SK-N-SH (cell line): ENCODE measurements at places on chromosomes 6 and 20. TPM values are rescaled to one million over a fixed set of nuclear protein-coding genes. Genes with fewer than 3 reads are reported as not detected.
A peak's percentile ranks its signal among the peaks of the same experiment; 100 is the strongest.

CCDC170 gene
- polyA plus RNA-seq, result not detected in 2 replicates

DEFB132 gene
- polyA plus RNA-seq, result not detected in 2 replicates

DNA sequence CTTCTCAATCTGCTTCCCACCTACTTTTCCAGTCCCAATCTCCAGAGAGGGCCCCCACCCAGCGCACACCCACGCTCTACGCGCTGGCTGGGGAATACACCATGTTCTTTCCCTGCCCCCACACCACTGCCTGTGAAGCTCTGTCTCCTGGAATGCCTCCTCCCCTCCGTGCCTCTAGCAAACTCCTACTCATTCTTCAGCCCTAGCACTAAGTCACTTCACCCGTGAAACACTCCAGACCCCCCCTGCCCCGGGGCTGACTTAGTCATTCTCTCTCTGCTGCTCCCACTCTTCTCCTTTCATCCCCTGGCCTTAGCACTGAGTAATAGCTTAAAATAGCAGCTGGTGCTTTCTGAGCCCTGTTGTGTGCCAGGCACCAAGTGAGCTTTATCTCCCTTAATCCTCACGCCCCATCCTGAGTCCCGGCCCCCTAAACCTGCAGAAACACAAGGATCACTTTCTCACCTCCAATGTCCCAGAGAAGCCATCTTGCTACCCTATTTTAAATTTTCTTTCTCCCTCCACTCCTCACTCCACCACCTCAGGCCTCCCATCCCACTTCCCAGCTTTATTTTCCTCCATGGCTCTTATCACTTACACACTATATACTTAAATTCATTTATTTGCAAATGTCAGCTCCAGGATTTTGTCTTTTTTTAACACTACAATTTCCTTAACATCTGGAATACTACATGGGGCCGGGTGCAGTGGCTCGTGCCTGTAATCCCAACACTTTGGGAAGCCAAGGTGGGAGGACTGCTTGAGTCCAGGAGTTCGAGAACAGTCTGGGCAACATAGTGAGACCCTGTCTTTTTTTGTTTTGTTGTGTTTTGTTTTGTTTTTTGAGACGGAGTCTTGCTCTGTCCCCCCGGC is 6.3 kb upstream of the PARD6B start:
- H3K27me3 ChIP-seq, result no peaks in the 10 kb centered on the region
- H3K27ac ChIP-seq, result peak overlapping the region; percentile 66
- H3K36me3 ChIP-seq, result no peaks in the 10 kb centered on the region
- peak; percentile 47 for DNase-seq

- DNase-seq, result peak; percentile 59
- peak overlapping the region; percentile 80 for H3K4me3 ChIP-seq
These were observed 2.2 kb downstream of the HMGA1 start for GRCh38 chr6:34238585-34239499.

- no peaks in the 10 kb centered on the region for H3K4me1 ChIP-seq
- no peak overlapping the region for H3K27ac ChIP-seq
- H3K36me3 ChIP-seq, result no peaks in the 10 kb centered on the region
These were observed 19.6 kb downstream of the TFAP2A start for GRCh38 chr6:10395171-10395703.

TRIM10 gene
- polyA plus RNA-seq, result not detected in 2 replicates

SLC22A2 gene
- polyA plus RNA-seq, result not detected in 2 replicates

COL9A1 gene
- polyA plus RNA-seq, result 0.05 TPM in 1 of 2 replicates, not detected in the other

DNA sequence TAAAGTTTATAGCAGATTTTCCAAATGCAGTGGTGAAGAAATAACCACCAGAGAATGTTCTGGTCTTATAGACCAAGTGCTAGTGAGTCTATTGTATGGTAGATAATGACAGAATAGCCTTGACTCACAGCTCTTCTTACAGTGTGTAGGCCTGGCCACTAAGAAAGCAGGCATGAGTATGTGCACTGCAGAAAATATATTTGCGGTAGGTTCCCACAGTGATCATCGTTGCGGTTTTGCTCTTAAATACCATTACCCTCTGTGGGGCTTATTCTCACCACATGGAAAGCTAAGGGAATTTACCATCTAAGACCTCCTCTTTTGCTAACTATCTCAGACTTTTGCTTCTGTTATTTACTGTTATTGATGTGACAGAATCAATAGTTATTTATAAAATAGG is 212.3 kb upstream of the SYNDIG1 start:
- H3K4me1 ChIP-seq, result no peaks in the 10 kb centered on the region
- no peaks in the 10 kb centered on the region for H3K27me3 ChIP-seq
- DNase-seq, result no peak
- H3K27ac ChIP-seq, result no peak overlapping the region

- 0 out of 2 replicates have a peak, but pooled peaks cover 8% of the 10 kb centered on the region for H3K27me3 ChIP-seq
- no peak overlapping the region for H3K27ac ChIP-seq
- H3K36me3 ChIP-seq, result no peaks in the 10 kb centered on the region
- no peak overlapping the region for H3K4me3 ChIP-seq
These were observed 87.7 kb downstream of the CDH22 start for GRCh38 chr20:46220455-46221207.

DNA sequence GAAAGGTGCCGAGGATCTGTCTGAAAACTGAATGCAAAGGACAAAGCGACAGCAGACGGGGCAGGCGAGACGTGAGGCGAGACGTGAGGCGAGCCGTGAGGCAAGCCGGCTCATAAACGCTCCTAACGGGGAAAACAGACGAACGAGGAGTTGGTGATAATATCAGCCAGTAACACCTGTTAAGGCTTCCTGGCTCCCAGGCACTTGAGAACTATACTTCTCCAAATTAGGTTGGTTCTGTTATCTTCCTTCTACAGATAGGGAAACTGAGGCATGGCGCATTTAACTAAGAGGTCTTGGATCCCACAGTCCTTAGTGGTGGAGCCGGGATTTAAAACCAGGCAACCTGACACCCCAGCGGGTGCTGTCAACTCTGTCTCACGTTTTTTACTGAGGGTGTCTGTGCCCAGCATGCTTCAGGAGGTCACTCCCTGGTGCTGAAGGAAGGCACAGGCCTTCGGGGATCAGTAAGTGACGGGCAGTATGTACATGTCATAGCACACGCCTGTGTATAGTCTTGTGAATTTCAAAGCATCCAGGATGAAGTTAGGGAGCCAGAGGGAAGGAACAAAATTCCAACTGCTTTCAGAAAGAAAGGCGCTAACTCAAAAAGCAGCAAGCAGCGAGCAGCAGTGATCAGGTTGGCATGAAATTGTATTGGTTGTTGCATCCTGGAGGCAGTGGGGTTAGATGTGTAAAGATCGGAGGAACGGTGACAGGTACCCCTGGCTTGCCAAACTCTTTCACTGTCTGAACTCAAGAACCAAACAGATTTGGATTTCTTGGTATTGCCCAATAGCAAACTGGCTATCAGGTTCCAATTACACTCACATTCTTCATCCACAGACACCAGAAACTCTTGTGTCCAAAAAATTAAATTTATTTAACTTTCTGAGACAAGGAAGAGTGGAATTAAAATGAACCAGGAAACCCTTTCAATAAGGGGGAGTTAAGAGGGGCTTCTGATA is 318.7 kb downstream of the THBS2 start:
- no peaks in the 10 kb centered on the region for H3K27me3 ChIP-seq
- H3K4me1 ChIP-seq, result no peaks in the 10 kb centered on the region
- H3K4me3 ChIP-seq, result no peak overlapping the region

PAK5 gene
- polyA plus RNA-seq, result 0.03 and 0.06 TPM in 2 replicates

GRCh38 chr6:169370054-169370453 is 116.4 kb upstream of the THBS2 start:
- no peaks in the 10 kb centered on the region for H3K36me3 ChIP-seq
- no peak for DNase-seq
- no peaks in the 10 kb centered on the region for H3K27me3 ChIP-seq
- H3K4me3 ChIP-seq, result no peak overlapping the region
- no peaks in the 10 kb centered on the region for H3K4me1 ChIP-seq
- no peak overlapping the region for H3K27ac ChIP-seq

TMEM30A gene
- polyA plus RNA-seq, result 22.8 and 27.3 TPM in 2 replicates

DNA sequence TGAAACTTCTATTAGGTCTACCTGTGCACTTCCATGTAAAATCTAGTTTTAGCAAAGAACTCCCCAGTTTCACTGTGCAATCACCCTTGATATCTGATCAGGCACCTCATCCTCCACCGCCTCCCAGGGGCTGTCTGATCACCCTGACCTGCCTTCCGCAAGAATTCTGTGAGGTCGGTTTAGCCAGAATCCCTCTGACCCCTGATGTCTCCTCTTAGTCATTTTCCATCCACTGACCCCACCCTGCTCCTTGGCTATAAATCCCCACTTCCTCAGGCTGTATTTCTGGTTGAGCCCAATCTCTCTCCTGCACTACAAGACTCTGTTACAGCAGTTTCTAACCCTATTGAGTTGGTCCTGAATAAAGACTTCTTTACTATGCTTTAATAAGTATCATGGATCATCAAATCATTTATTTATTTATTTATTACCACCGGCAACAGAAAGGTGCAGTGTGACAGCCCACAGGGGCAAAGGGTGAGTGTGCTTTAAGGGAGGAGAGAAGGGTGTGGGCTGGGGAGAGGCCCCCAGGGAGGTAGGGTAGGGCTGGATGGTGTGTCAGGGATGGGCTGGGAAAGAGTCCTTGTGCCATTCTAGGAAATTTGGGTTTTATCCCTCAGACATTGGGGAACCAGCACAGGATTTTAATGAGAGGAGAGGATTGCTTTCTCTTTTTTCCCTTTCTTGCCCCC is 11.2 kb upstream of the SERPINB6 start:
- H3K4me1 ChIP-seq, result peaks cover 9% of the 10 kb centered on the region; the same call in 1 of the 2 replicates
- no peak for DNase-seq
- no peaks in the 10 kb centered on the region for H3K27me3 ChIP-seq
- H3K27ac ChIP-seq, result no peak overlapping the region
- H3K4me3 ChIP-seq, result no peak overlapping the region
- H3K36me3 ChIP-seq, result no peaks in the 10 kb centered on the region

MRAP2 gene
- 0.12 and 0.44 TPM in 2 replicates for polyA plus RNA-seq

- no peak for DNase-seq
- H3K4me1 ChIP-seq, result no peaks in the 10 kb centered on the region
- H3K4me3 ChIP-seq, result no peak overlapping the region
- no peaks in the 10 kb centered on the region for H3K36me3 ChIP-seq
- H3K27ac ChIP-seq, result no peak overlapping the region
These were observed 124.7 kb upstream of the TCF21 start for GRCh38 chr6:133764008-133764753.

- no peaks in the 10 kb centered on the region for H3K27me3 ChIP-seq
- no peak overlapping the region for H3K27ac ChIP-seq
- DNase-seq, result no peak
- H3K4me3 ChIP-seq, result no peak overlapping the region
- H3K36me3 ChIP-seq, result no peaks in the 10 kb centered on the region
These were observed 324.7 kb upstream of the JARID2 start for GRCh38 chr6:14921170-14921569.

GRCh38 chr6:165767228-165767627 is 104.2 kb upstream of the PDE10A start:
- H3K4me3 ChIP-seq, result no peak overlapping the region
- H3K36me3 ChIP-seq, result no peaks in the 10 kb centered on the region
- DNase-seq, result no peak
- H3K4me1 ChIP-seq, result no peaks in the 10 kb centered on the region; the same call in 1 of the 2 replicates
- H3K27ac ChIP-seq, result no peak overlapping the region
